ENCODE measurements at places on chromosomes 2 and 18.

DNA sequence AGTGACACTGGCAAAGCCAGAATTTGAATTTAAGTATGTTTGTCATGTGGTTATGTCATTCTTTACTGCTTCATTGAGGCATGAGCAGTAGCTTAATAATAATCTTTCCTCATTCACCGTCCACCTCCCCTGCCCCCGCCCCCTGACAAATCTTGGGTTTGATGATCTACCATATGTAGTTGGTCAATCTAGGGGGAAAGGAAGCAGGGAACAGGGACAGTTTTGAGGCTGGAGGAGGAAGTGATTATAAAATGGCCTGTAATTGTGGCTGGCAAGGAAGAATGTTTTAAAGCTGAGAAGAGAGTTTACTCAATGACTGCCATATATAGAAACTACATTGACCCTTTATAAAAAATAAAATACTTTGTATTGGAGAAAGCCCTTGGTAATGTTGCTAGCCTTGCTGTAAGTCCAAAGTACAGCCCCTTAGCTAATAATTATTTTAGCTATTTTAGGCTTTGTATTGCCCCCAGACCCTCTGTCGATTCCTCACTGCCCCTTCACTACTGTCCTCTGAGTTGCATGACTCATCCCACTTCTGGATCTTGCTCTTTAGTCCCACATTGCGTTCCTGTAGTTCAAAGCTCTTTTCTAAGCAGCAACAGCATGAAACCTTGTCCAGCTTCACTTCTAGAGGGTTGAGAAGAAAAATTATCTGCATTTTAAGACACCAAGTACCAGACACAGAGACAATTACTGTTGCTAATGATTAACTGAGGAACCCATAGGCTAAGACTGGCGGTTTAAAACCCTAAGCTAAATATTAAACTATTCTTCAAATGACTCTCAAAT lies 38.4 kb downstream of the PELI1 start:
- DNase-seq, result no peak

- DNase-seq, result no peak
Observed at GRCh38 chr18:44541781-44542180, 138.9 kb upstream of the SETBP1 start.

- DNase-seq, result no peak
Observed at GRCh38 chr2:146916914-146917313, 927.9 kb upstream of the ACVR2A start.

GRCh38 chr18:73784853-73785252 lies 362.8 kb downstream of the FBXO15 start:
- DNase-seq, result no peak

DNA sequence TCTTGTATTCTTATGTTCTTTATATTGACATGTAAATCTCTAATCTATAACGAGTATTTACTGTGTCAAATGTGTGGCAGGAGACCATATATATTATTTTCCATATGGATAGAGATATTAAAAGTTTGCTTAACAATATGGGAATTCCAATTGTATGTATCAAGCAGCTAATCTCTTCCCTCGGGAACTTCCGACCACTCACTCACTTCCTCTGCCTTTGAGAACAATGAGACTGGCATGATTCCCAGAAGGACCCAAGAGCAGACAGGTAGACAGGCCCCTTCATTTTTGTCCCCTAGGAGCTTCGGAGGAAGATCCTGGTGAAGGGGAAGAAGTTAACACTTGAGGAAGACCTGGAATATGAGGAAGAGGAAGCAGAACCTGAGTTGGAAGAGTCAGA lies 24.1 kb downstream of the PLCD4 start:
- DNase-seq, result no peak

GRCh38 chr2:68333931-68334330 lies 14.2 kb upstream of the CNRIP1 start:
- DNase-seq, result no peak

GRCh38 chr2:211854832-211855231 lies 683.8 kb downstream of the ERBB4 start:
- no peak for DNase-seq

DNA sequence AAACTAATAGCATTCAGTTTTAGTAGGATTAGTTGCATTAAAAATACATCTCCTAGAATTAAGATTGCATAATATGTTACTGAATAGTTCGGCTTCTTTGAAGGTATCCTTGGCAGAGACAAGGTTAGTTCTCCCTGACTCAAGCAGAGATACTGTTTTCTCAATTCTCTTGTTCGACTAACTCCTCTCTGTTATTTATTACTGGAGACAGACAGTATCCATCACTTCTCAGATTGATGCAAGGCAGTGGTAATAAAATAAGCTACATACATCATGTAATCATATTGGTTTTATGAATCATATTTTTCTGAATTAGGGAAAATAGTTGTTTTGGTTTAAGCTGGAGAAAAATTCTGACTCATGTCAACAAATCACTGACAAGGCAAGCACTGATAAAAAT lies 134.8 kb downstream of the SLC8A1 start:
- DNase-seq, result no peak
